ENCODE measurements at places on chromosomes 7 and 10.

- DNase-seq = no peak
These were observed 70.9 kb upstream of the CTBP2 start for GRCh38 chr10:125231116-125231812.

DNA sequence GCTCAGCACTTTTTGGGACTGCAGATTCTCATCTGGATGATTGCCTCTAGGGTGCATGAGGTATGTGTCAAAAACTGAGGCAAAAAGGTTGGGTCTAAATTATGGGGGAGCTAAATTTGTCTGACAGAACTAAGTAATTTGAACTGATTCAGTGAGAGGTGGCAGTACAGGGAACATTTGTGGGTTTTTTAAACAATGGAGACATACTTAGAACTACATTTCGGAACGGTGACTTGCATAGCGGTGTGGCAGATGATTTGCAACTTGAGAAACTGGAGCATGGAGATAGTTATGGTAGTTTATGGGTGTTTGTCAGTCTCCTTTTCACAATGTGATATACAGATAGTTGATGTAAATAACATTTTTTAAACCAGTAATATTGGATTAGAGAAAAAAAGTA is 14.6 kb downstream of the TBC1D12 start:
- DNase-seq = no peak

GRCh38 chr10:44281089-44281613 is 103.7 kb downstream of the CXCL12 start:
- no peak for DNase-seq

DNA sequence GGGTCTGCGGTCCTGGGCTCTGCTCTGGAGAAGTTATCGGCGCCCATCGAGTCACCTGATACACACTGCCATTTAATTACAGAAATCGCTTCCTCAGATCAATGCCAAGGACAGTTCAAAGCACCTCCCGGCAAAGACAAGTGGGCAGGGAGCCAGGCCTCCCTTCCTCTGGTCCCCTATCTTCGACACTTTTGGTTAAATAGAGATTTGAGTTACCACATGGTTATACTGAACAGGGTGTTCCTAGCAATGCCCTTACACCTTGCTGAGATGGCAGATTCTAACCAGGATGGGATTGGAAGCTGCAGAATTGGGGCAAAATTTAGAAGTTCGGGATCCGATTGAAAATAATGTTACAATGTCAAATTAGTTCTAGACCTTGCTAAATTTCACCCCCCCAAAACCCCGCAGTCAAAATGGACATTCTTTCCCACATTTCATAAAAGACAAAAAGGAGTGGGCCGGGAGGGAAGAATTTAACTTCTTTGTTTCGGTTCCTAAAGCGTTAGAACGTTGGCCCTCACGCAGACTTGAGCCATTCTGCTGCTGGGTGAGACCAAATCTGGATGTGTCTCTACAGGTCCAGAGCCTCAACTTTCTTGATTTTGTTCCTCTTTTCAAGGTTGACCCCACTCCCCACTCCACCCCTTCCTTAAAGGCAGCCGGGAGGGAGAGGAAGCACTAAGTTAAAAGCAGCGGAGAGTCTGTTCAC is 2.2 kb upstream of the DLX5 start:
- DNase-seq = no peak

DNA sequence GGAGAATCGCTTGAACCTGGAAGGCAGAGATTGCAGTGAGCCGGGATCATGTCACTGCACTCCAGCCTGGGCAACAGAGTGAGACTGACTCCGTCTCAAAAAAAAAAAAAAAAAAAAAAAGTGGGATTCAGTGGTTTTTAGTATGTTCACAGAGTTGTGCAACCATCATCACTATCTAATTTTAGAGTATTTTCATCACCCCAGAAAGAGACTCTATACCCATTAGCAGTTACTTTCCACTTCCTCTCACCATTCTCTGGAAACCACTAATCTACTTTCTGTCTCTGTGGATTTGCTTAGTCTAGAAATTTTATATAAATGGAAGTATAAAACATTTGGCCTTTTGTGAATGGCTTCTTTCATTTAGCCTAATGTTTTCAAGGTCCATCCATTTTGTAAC is 113.4 kb downstream of the ST7 start:
- no peak for DNase-seq

DNA sequence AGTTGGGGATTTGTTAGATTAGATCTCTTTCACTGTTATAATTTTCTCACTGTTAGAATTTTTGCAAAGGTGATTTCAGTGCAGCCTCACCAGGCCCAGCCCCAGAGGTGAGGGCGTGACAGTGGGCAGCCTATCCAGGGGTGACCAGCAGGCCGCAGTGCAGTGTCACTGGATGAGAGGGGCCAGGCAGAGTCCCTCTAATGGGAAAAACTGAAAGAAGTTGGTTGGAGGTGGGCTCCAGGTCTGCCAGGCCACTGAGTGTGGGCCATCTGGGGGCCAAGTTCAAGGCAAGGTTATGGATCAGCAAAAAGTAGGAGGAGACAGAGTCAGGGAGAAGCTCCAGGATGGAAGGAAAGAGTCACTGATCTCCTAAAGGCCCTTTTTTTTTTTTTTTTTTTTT is 90.5 kb upstream of the SDK1 start:
- DNase-seq = no peak

DNA sequence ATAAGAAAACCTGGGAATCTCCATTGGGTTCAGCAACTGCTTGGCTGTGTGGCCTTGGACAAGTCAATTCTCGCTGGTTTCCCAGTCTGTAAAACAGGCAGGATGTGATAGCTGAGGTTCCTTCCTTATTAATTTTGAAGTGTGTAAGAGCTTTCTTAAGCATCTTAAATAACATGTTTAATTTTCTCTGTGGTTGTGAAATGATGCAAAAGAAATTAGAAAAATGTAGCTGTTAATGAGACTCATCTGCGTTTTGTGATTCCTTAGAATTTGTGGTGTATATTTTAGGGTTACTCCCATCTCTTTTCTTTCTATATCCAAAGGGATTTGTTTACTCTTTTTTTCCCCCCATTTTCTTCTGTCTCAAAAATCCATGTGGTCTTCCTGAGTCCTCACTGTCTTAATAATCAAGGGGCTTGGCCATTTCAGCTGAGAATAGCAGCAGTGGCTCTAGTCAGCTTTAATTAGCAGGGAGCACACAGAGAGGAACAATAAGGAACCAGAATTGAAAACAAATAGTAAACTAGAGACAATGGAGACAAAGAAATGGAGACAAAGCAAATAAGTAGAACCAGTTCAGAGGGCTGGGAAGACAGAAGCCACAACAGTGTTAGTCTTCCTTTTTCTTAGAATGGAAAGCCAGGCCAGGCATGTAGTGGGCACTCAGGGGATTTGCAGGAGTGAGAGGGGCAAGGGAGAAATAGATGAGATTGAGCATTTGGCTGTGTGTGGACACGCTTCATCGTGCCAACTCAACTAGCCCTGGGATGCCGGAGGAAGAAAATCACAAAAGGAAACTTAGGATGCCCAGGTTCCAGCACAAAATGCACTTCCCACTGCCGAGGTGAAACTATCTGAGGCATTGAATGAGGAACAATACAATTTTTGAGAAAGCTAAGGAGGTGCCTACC is 93.9 kb downstream of the CHN2 start:
- no peak for DNase-seq

DNA sequence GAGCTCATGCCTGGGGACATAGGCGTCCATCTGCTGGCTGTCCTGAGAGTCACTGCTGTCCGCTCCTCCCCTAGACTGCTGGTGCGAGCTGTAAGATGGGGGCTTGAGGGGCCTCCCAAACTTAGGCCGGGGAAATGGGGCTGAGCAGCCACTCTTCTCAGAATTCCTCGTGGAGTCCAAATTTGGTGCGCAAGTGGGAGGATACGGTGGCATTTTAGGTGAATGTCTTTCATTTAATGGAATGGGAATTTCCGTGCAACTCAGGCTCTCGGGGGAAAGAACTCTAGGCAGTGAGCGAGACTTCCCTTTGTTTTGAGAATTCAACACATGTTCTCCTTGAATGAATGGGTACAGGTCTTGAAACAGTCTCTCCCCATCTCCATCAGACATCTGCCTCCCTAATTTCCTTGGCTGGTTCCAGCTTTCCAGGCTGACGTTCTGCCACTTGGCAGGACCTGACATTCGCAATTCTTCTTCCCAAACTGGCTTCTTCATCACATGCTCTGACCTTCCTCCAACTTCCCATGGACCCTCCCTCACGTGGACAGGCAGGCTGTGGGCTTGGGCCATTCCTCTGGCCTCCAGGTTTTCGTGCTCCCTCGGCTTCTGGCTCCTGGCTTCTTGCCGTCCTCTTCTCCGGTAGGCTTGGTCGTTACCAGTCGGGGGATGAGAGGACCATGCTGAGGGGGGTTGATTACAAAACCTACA is 30.1 kb downstream of the JCAD start:
- DNase-seq = no peak

GRCh38 chr10:128263891-128264688 is 137.9 kb upstream of the MKI67 start:
- no peak for DNase-seq

DNA sequence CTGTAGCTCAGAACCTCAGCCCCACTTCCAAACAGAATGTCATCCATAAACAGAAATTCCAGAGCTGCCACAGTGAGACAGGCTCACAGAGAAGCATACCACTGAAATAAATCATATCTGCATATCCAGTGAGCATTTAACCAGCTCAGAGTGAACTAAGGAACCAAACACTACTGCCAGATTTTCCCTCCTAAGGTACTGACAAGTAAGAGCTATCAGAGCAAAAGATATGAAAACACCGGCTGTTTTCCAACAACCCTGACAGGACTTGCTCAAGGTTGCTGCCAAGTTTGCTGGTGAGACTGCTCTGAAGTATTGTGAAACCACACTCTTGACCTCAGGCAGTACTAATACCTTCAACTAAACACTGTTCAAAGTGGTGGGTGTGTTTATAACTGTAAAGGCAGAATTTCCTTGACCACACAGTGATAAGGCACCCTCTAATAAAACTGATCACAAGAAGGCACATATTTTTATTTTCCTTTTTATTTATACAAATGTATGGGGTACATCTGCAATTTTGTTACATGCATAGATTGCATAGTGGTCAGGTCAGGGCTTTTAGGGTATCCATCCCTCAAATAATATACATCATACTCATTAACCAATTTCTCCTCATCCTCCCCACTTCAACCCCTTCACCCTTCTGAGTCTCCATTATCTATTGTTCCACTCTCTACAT is 18.3 kb downstream of the SGMS1 start:
- DNase-seq = no peak

DNA sequence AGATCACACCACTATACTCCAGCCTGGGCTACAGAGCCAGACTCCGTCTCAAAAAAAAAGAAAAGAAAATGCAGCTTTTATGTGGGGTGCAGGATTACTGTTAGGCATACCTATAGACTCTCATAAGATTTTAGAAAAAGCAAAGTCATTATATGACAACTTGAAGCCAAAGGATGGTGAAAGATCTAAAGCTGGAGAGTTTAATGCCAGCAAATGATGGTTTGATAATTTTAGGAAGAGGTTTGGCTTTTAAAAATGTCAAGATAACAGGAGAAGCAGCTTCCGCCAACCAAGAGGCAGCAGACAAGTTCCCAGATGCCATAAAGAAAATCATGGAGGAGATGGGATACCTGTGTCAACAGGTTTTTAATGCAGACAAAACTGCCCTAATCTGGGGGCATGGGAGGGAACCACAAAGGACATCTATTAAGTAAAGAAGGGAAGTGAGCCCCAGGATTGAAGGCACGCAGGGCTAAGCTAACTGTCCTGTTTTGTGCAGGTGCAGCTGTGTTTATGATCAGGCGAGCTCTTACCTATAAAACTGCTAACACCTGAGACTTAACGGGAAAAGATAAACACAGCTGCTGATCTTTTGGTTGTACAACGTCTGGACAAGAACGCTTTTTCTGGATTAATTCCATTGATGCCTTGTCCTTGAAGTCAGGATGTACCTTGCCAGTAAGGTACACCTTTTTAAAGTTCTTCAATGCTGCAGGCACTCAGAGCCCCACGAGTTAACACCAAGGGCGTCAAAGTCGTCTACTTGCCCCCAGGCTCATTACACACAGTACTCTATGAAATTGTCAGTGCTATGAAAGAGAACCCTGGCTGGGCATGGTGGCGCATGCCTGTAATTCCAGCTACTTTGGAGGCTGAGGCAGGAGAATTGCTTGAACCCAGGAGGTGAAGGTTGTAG is 10.5 kb upstream of the ANKRD61 start:
- DNase-seq = no peak

DNA sequence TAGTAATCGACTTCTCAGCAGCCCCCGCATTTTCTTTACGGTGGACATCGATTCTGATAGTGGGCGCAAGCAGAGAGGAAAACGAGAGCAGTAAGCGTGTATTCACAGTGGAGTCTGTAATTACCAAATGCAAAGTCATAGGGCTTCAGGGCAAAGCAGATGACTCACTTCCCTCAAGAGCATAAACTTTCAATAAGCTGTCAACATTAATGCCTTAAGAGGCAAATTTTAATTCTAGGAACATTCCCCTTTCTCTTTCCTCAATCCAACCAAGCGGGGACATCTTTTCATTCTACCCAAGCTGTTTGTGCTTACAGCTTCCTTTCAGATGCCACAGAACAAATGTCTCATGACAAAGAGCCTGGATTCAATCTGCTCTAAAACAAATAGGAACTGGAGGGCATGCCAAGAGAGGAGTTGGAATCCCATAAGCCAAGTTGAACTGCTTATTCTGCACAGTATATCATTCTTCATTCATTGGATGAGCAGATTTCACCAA is 48.6 kb downstream of the MALSU1 start:
- no peak for DNase-seq

DNA sequence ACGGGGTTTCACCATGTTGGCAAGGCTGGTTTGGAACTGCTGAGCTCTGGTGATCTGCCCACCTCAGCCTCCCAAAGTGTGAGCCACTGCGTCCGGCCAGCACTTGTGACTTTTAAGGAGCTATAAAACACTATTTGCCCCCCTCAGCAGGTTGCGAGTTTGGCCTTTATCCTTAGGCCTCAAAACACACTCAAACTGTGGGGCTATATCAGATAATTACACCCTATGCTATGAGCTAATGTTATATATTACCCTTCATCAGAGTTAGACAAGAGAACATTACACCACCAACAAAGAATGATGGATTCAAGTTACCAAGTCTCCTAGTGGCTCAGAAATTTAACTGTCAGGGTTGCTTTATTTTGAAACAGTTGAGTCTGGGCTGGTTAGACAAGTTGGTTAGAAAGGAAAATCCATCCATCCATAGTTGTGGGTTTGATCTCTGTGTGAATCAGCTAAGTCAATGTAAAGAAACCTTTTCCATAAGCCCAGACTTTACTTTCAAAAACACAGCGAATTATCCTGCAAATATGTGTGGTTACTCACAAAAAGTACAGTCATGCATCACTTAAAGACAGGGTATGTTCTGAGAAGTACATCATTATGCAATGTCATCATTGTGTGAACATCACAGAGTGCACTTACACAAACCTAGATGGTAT is 115.8 kb downstream of the SEMA3D start:
- DNase-seq = no peak

DNA sequence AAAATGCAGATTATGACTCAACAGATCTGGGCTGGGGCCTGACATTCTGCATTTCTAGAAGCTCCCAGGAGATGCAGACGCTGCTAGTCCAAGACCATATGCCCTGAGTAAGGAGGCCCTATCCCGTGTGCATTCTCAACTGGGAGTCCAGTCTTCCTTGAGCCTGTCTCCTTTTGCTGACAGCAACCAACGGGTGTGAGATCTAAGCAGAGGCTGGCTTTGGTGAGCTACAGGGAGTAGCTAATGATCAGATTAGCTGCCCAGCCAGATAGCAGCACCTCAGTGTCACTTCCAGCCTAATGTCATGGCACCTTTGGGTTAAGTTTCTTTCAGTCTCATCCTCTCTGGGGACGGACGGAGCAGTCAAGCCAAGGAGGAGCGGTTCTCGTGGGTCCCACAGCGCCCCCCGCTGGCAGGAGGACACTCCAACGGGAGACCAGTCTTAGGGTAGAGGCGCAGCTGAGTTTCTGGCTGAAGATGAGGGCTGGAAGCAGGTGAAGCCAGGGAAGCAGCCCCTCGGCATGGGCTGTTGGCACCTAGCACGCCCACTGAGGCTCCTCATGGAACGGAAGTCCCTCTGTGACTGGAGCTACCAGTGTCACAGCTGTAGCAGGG is 154.0 kb downstream of the CCDC3 start:
- DNase-seq = no peak

Measured in stimulated activated CD4-positive, alpha-beta T cell treated with anti-CD3 and anti-CD28 coated beads, Interleukin-1b, Interleukin-23, amount 100 ng/mL, for 1 hour (primary cell).